ENCODE measurements at places on chromosomes 2 and 18.

GRCh38 chr2:13014783-13015182, 298.0 kb downstream of the TRIB2 start:
- DNase-seq, result no peak

DNA sequence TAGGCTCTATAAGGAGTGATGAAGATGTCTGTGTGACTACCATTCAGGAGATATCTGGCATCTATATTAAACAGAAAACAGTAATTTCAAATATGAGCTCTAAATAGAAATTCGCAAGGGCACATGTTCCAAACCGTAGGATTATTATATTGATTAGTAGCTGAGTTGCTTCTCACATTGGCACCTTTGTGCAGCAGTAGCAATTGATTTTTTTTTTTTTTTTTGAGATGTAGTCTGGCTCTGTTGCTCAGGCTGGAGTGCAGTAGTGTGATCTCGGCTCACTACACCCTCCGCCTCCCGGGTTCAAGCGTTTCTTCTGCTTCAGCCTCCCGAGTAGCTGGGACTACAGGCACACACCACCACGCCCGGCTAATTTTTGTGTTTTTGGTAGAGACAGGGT, 12.4 kb downstream of the BIRC6 start:
- DNase-seq, result no peak

GRCh38 chr18:61953641-61954040, 60.8 kb upstream of the RNF152 start:
- DNase-seq, result no peak

DNA sequence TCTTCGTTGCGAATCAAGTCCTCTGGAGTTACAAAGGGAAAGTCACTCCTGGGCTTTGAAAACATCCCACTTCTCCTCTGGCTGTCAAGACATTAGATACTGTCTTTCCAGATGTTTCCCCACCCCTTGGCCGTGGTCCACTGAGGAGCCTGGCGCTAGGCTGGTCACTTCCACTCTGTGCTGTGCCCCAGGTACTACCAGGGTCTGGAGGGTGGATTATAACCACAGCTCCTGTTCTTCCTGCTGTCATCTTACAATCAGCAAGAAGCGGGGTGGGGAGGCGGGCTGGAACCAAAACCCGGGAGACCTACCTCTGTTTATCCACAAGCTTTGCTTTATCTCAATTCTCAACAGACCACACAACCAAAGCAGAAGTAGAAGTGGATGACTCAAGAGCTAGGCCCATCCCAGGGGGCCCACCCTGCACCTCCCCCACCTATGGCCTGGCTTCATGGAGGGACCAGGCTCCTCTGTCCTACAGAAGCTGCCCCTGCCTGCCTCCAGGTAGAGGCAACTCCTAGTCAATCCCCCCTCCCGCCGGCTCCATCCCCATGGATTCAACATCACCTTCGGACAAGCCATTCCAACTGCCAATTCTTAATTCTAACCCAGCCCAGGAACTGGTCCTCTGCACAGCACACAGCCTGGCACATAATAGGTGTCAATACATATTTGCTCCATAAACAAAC, 17.8 kb downstream of the SMAD7 start:
- no peak for DNase-seq

- DNase-seq, result peak; percentile 41
Observed at GRCh38 chr2:36698993-36699392, 2.5 kb downstream of the VIT start.

- no peak for DNase-seq
Observed at GRCh38 chr18:75454022-75454795, 26.7 kb upstream of the SMIM21 start.

DNA sequence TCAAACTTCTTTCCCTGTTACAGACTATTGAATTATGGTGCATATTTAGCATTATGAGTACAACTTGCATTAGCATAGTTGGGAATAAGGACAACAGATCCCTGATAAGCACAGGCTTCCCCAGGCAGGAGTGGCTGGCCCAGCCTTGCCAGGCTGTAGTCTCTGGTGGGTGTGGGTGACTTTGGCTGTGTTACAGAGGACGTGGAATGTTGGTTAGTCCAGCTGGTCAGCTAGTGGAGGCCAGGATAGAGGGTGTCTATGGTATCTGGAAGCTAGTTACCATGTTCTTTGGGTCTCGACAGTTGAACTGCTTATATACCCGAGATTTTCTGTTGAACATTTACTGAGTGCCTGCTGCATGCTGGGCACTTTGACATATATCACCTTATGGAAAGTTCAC, 4.7 kb downstream of the SH3RF3 start:
- DNase-seq, result no peak

DNA sequence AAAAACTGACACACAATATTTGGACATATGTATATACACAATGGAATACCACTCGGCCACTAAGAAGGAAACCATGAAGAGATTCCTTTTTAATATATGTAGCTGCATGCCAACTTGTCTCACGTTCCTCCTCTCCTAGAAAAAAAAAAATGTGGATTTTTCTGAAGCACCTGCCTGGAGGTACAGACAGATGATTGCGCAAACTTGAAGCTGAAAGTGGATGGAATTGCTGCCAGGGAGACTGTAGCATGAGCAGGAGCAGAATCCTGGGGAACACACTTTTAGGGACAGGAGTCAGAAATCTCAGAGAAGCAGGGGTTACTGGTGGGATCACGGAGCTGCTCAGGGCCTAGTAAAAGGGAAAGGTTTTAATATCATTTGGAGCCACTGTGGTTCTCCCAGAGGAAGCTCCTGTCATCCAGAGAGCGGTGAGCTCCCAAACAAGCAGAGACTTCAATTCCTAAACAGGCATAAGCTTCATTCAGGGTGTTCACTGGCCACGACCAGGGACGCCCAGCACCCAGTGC, 640 bp upstream of the SPR start:
- DNase-seq, result no peak

DNA sequence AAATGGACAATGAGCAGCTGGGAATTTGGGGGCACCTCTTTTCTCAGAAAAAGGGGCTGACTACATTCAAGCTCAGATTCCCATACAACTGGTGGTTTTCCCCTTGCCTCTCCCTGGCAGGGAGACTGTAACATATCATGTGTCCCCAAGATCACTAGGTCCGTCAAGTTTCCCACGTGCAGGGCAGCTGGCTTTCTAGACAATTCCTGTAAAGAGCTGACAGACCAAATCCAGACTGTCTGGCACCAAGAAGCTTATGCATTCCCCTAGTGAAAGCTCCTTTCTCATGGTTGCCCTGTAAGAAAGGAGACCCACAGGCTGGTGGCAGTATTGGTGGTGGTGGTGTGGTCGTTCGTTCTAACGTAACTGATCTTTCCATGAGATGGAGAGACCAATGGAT, 48.8 kb downstream of the THUMPD2 start:
- DNase-seq, result no peak

GRCh38 chr2:143034292-143035074, 94.7 kb upstream of the ARHGAP15 start:
- peak; percentile 91 for DNase-seq

DNA sequence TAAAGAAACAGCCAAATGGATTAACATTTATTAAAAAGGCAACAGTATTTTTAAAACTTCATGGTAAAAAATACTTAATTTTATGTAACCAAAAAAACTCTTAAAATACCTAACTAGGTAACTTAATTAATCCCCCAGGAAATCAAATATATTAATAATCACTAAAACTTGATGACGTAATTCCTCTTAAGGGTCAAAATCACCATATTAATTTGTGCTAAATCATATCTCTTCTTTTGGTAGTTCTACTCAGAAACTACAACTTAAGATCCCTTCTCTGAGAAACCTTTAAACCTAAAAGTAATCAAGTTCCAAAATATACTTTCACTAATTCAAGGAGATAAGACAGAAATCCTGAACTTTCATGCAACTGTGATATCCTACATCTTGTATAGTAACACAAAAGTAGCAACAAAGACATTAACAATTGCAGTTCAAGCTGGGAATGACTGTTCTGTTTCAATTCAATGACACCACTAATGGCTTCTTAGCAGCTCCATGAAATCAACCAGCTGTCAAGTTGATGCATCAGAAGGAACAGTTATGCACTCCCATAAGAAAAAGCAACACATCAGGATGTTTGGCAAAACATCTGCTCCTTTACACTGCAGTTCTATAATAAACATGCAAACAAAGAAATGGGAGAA, 4.0 kb downstream of the BAZ2B start:
- peak; percentile 48 for DNase-seq

- DNase-seq, result peak; percentile 53
Observed at GRCh38 chr2:204871231-204871953, 326.1 kb downstream of the PARD3B start.

DNA sequence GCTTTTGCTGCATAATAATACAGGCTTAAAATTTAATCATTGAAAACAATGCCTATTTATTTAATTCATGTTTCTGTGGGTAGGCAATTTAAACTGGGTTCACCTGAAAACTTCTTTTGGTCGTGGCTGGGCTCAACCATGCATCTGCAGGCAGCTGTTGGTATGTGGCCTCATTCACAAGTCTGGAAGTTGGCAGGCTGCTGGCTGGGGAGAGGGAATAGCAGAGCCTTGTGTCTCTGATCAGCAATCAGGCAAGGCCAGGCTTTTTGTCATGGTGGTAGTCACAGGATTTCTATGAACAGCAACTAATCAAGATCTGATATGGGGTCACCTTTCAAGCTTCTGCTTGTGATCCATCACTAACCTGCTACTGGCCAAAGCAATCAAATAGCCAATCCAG, 130.1 kb upstream of the KCNJ3 start:
- DNase-seq, result no peak

GRCh38 chr2:190864375-190864774, 16.2 kb upstream of the GLS start:
- no peak for DNase-seq

DNA sequence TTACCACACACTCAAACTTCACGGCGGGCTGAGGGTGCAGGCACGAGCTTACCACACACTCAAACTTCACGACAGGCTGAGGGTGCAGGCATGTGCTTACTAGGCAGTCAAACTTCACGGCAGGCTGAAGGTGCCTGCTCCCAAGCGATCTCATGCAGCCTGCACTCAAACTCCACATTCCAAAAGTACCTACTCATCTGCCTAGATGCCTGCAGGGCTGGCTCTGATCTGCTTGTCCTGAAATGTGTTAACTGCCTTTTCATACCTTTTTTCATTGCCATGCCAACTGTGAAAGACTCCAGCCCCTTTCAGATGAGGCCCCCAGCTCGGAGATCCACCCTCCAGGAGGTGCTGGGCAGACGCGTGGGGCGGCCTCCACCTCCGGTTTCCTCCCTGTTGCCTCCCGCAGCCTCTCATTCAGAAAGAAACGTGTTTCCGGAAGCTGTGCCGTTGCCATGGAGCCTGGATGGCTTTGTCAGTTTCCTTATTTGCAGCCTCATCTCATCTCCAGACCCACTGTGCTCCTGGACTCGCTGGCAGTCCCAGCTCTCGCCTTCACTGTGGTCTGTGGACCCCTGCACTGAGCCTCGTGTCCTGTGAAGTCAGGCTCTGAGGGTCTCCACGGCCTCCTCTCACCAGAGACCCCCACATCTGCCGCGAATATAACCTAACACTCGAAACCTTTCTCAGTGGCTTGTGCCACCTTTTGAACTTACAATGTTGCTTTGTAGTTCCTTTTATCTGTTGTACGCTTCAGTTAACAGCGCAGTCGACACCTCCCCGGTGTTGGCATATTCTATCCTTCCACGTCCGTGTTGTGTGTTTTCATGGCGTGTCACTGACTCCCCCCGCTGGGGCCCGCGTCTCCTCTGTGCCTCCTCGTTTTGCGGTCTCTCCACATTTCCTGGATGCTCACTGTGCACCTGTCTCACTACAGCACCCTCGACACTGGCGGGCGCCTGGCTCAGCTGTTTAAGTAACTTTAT, 106.1 kb upstream of the ALKAL2 start:
- DNase-seq, result no peak

- no peak for DNase-seq
Observed at GRCh38 chr2:238259061-238260020, 19.5 kb upstream of the HES6 start.

DNA sequence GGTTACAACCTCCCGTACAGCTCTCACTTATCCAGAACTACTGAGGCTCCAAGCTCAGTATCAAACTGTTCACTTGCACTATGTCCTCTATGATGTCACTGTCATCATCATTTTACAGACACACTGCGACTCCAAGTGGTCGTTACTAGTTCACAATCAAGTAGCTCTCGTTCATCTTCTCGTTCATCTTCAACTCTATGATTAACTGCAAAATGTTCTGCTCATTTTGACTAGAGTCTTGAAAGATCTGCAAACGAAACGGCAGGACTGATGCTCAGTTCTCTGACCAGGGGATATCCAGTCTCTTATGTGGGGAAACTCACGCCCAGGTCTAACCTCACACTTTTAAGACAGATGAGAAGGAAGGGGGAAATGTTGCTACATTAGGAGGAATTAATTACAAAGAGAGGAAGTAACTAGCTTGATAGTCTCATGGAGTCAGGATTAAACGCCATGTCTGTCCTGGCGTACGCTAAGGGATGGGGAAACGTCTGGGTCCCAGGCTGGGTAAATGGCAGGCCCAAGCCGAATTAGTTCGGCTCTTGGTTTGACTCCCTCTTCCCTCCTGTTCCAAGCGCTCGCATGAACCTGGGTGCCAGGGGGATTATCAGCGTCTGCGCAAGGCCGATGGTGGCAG, 794 bp upstream of the CHCHD5 start:
- DNase-seq, result peak; percentile 55

- no peak for DNase-seq
Observed at GRCh38 chr18:73118121-73118816, 250.5 kb upstream of the NETO1 start.

GRCh38 chr2:118554616-118555015, 292.8 kb downstream of the EN1 start:
- peak; percentile 4 for DNase-seq

- DNase-seq, result peak; percentile 64
Observed at GRCh38 chr2:33673937-33674336, 74.8 kb upstream of the FAM98A start.

GRCh38 chr18:36780748-36781147, 48.1 kb downstream of the TPGS2 start:
- no peak for DNase-seq

- DNase-seq, result no peak
Observed at GRCh38 chr2:168146892-168147810, 100.2 kb downstream of the STK39 start.

- DNase-seq, result no peak
Observed at GRCh38 chr18:36624451-36625167, 204.2 kb downstream of the TPGS2 start.

GRCh38 chr18:79898952-79899608, 52.4 kb downstream of the SLC66A2 start:
- no peak for DNase-seq

DNA sequence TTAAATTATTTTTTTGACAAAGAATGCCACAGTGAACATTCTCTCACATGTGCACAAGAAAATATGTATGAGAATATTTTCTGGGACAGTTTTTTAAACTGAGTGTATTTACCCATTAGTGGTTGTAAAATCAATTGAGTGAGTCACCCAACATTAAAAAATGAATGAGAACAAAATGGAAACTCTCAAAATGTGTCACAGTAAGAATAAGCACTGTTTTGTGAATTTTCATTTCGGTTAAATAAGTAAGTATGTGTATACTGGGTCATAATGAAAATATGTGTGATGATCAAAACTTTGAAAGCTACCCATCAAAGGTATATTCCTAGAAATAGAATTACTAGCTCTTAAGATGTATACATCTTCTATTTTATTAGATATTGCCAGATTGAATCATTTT, 11.6 kb downstream of the BABAM2 start:
- DNase-seq, result no peak

GRCh38 chr18:61133783-61134182, 199.4 kb upstream of the CDH20 start:
- DNase-seq, result no peak

- peak; percentile 80 for DNase-seq
Observed at GRCh38 chr2:148989882-148990493, 48.5 kb upstream of the LYPD6B start.

Data from SK-MEL-5 (cell line).